Activated CD4-positive, alpha-beta T cell treated with anti-CD3 and anti-CD28 coated beads for 36 hours (primary cell): ENCODE measurements at places on chromosomes 11 and 22. TPM values are rescaled to one million over a fixed set of nuclear protein-coding genes. Genes with fewer than 3 reads are reported as not detected.

The SYT9 gene
- not detected for total RNA-seq

The GVQW3 gene
- total RNA-seq, result 3.7 TPM

The CASP5 gene
- not detected for total RNA-seq

The SSTR3 gene
- total RNA-seq, result 15.6 TPM

The ACTN3 gene
- total RNA-seq, result 0.27 TPM

The INTS4 gene
- total RNA-seq, result 53.8 TPM

The B4GALNT4 gene
- total RNA-seq, result 3.8 TPM

The MRGPRX4 gene
- not detected for total RNA-seq

The SERPING1 gene
- 0.51 TPM for total RNA-seq

The HEPN1 gene
- not detected for total RNA-seq

The MAJIN gene
- 1.6 TPM for total RNA-seq

The TRMT112 gene
- total RNA-seq, result 185 TPM

The ACRV1 gene
- not detected for total RNA-seq

The TBX10 gene
- total RNA-seq, result not detected
